ENCODE measurements at places on chromosomes 4 and X.

DNA sequence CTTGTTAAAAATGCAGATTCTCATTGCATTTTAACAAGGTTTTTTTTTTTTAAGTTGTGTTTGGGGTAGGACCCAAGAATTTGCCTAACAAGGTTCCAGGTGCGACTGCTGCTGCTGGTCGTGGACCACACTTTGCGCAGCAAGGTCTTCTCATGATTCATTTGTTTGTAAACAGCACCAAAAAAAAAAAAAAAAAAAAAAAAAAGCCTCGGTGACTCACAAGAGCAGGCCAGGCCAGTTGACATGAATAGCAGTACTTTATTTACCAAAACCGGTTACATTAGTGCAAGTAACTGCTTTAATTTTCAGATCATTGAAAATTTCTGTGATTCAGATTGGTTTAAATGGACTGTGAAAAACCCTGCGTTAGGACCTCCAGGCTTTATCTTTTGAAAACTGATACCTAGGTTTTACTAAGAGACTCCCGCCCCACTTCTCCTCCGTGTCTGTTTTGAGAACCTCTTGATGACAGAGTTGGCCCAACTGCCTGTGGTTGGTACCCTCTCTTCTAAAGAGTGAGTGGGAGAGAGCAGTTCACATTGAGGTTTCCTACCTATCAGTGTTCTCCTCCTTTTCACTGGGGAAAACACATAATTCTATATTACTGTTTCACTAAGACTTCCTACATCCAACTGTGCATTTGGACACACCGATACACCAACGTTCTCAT lies 86.2 kb downstream of the PHEX start:
- no peak for DNase-seq

DNA sequence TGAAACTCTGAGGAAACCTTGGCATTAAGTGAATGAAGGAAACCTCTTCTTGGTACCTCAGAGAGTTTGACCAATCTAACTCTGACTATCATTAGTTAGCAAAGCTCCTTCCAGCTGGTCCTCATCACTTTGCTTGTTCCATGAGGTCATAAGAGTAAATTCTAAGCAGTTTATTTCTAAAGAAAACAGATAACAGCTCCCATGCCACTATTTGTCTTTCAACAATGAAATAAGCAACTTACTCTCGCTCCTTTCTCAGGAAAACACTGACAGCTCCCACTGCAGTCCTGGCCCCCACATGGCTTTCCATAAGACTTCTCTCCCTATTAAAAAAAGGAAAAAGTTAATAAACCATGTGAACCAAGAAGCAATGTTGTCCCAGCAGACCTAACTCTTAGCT lies 127.7 kb downstream of the COL4A6 start:
- no peak for DNase-seq

DNA sequence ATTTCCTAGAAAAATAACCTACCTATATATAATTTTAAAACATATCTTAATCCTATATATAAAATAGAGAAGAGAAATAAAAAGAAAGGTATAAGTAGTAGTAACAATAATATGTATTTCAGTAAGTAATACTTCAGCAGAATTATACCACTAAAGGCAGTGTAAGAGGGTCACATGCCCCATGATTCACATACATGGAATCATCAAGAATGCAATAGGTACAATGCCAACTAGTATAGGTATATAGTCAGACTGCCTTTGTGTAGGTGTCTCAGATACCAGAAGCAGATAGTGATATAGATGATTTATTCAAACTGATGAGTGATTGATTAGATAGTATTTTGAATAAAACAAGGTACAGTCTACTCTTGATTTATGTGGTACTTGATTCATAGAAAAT lies 9.4 kb downstream of the AIMP1 start:
- DNase-seq: no peak

DNA sequence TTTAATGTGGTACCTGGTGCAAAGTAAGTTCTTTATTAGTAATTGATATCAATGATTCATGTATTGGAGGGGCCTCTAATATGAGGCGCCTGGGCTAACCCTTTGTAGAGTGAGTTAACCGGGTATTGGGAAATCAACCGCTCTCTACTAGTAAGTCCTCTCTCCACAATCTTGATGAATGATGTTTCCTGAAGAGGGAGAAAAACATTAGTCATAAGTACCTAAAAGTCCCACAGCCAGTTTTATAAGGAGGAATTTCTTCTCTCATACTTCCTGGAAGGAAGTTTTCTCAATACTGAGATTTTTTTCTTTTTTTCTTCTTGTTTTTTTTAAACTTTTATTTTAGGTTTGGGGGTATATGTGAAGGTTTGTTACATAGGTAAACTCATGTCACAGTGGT lies 62.3 kb downstream of the AGTR2 start:
- DNase-seq: no peak

DNA sequence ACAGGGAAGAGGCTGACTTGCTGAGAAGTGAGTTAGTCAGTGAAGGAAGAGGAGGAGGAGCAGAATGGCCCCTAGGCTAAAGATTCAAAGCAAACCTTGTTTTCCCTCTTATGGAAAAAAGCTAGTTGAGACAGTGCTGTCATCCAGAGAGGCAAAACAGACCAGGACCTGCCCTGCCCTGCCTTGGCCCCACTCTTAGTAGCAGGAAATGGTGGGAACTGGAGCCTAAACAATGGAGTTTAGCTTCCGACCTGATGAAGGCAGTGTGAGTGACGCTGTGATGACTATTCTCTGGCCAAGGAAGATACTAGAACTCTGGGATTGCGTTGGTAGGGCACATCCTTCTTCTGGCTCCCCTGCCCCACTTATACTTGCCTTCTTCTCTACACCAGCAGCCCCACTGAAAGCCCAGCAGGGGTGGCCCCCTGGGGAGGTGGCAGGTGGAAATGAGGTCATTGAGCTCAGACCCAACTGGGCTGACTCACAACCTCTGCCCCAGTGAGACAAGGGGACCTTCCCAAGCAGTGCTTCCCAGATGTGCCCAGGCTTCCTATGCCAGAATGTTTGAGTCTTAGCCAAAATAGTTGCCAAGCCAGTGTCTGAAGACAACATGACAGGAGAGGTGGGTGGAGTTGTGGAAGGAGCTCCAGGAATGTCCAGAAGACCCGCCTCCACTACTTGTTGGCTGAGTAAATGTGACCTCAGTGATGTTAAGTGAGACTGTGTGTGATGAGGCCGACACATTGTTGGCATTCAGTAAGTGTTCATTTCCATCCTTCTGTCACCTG lies 38.8 kb downstream of the MSN start:
- peak; percentile 46 for DNase-seq

GRCh38 chr4:28948501-28948900 lies 1771.7 kb upstream of the PCDH7 start:
- DNase-seq: no peak

DNA sequence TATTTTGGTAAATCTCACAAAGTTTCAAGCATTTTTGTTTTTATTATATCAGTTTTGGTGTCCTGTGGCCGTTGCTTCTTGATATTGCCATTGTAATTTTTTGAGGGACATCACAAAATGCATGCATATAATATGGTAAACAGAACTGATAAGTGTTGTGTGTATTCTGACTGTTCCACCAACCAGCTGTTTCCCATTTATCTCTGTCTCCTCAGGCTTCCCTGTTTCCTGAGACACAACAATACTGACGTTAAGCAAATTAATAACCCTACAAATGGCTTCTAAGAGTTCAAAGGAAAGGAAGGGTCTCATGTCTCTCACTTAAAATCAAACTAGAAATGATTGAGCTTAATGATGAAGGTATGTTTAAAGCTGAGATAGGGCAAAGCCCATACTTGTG lies 40.0 kb downstream of the UGT2B10 start:
- no peak for DNase-seq

DNA sequence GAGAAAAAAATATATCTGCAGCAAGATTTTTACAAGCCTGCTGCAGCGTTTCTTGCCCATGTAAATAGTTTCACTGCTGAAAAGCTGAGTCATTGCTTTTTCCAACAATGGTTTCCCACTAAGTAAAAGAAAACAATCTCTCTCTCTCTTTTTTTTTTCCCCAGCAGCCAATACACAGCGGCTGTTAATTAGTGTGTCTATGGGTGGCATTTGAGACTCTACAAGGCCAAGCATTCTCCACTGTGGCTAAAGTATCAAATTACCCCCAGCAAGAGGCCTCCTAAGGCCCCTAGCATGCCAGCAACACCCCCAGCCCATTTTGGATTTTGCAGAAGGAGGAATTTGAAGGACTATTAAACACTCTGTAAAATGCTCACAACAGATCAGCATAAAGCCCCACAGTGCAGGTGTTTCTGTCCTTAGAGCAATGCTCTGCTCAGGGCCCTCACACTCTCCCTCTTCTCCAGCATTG lies 837.4 kb downstream of the TRIML1 start:
- no peak for DNase-seq

- DNase-seq: no peak
Observed at GRCh38 chr4:10082047-10082446, 34.6 kb downstream of the WDR1 start.

DNA sequence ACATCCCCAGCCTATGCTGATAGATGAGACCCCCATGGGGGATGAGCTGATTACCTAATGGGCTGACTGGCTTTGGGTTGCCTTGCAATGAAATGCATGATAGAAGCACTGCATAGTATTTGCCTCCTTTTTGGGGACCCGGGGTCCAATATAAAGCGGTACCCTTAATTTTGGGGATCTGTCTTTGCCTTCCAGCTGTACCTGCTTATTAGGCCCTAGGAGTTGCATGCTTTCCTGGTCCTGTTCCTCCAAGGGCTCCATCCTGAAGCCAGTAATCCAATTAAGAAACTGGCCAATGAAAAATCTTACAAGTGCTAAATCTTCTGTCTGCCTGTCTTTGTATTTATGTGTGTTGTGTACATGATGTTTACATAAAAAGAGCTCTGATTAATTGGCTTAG lies 791.6 kb downstream of the TRIML1 start:
- DNase-seq: no peak

- DNase-seq: no peak
Observed at GRCh38 chr4:124343661-124344171, 368.8 kb downstream of the ANKRD50 start.

DNA sequence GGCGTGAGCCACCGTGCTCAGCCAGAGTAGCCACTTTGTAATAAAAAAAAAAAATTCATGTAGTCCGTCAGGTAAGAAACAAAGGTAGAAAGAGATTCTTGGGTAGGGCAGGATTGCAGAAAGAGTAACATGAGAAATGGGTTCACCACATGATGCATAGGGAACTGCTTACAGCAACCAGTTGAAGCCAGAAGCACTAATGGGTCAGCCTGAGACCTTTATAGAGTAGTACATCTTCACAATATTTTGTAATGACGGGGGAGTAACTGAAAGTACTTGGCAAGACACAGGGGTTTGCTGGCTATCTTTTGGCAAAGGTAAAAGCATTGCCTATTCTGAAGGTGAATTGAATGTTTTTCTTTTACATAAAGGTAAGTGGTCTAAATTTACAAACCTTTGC lies 29.1 kb downstream of the FAM193A start:
- no peak for DNase-seq

- DNase-seq: no peak
Observed at GRCh38 chr4:155629956-155630355, 36.7 kb upstream of the GUCY1A1 start.

DNA sequence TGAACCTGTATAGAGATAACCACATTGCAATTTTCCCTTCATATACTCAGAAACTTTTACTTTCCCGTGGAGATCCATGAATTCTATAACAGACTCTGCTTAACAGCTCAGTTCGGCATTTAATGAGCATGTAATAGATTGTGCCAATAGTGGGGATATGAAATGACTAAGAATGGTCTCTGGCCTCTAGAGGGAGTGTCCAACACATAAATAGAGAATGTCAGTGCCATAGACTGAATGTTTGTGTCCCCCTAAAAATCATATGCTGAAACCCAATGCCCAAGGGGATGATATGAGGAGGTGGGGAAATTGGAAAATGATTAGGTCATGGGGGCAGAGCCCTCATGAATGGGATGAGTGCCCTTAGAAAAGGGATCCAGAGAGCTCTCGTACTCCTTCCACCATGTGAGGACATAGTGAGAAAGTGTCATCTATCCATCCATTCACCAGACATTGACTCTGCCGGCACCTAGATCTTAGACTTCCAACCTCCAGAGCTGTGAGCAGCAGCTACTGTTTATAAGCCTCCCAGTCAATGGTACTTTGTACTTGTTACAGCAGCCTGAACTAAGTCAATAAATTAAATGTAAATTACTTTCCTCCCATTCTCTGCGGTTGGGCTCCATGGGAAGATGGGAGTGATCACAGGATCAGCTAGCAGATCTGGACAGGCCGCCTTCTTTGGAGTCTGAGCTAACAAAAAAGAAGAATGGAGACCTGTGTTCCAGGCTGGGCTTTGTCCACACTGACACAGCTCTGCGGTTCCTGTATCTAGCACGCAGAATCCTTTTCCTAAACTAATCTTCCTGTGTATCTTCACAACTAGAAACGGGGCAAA lies 28.1 kb upstream of the HPSE start:
- DNase-seq: no peak

GRCh38 chrX:107571296-107571998 lies 56.9 kb upstream of the PRPS1 start:
- DNase-seq: no peak

GRCh38 chr4:8294775-8295174 lies 25.2 kb downstream of the HTRA3 start:
- no peak for DNase-seq

DNA sequence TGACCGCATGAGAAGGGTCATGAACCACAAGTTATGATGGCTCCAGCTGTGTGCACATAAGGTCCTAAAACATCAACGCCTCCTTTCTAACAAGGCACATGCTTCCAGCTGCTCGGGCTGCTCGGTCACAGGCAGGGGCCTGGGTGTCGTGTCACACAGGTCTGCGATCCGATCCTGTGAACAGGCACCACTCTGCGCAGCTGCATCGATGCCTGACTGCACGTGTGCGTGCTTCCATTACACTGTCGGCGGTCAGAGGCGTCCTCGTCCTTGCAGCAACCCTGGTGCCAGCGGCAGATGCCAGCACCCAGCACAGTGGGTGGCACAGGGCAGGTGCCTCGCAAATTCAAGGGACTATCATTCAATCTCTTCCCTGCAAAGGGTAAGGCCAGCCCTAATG lies 23.9 kb downstream of the ZFYVE28 start:
- no peak for DNase-seq

GRCh38 chr4:8908206-8908893 lies 36.7 kb upstream of the HMX1 start:
- DNase-seq: no peak

GRCh38 chr4:182185491-182185890 lies 57.7 kb upstream of the TENM3 start:
- no peak for DNase-seq

DNA sequence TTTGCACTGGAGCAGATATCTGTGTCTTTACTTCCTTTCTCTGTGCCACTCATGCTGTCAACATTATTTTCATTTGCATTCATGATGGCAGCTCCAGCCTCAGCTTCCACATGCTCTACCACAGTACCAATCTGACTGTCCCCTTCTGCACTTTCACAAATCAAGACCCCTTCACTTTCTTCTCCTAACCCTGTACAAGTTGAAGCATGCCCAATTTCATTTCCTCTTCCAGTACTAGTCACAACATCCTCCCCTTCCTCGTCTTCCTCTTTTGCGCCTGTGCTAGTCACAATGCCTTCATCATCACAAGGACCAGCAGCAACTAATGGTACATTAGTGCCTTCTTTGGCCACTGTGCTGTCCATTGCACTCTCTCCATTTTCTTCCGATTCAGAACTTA lies 26.5 kb downstream of the BOD1L1 start:
- no peak for DNase-seq

GRCh38 chr4:3700736-3701135 lies 65.4 kb upstream of the ADRA2C start:
- no peak for DNase-seq

GRCh38 chrX:119229253-119229615 lies 6.9 kb upstream of the PGRMC1 start:
- DNase-seq: no peak

- DNase-seq: no peak
Observed at GRCh38 chr4:72418458-72418857, 150.6 kb downstream of the ADAMTS3 start.

GRCh38 chrX:153704021-153704526 lies 16.3 kb downstream of the SLC6A8 start:
- no peak for DNase-seq

Measured in naive thymus-derived CD4-positive, alpha-beta T cell (primary cell).